ENCODE measurements at places on chromosomes 7 and 10. TPM values are rescaled to one million over a fixed set of nuclear protein-coding genes. Genes with fewer than 3 reads are reported as not detected.

GRCh38 chr7:79293655-79294142 is 159.8 kb downstream of the MAGI2 start:
- H3K4me3 ChIP-seq, result no peak overlapping the region
- no peaks in the 10 kb centered on the region for H3K36me3 ChIP-seq
- no peaks in the 10 kb centered on the region for H3K4me1 ChIP-seq
- no peak for DNase-seq
- H3K27ac ChIP-seq, result no peak overlapping the region
- H3K27me3 ChIP-seq, result no peaks in the 10 kb centered on the region

- no peaks in the 10 kb centered on the region for H3K27me3 ChIP-seq
- no peaks in the 10 kb centered on the region for H3K36me3 ChIP-seq
- no peaks in the 10 kb centered on the region for H3K4me1 ChIP-seq
- H3K4me3 ChIP-seq, result peak overlapping the region; percentile 91
Measured at GRCh38 chr7:116209561-116210070, 723 bp upstream of the TES start.

DNA sequence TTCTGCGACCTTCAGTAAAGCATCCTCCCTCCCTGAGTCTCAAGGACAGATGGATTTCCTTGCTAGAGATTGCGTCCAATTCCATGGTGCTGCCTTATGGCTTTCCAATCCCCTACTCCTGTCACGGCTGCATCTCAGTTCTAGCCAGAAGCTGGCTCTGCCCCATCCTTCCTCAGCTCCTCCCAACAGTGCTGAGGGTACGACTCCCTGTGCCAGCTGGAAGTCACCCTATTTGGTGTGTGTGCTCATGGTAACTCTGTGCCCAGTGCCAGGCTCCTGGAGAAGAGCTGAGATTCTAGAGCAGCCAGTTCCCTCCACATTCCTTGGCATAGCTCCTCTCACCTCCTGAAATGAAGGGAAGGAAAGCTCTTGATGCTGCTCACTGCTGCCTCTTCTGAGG is 185.0 kb upstream of the PODXL start:
- no peaks in the 10 kb centered on the region for H3K36me3 ChIP-seq
- no peak overlapping the region for H3K27ac ChIP-seq
- H3K4me1 ChIP-seq, result peaks cover 3% of the 10 kb centered on the region
- DNase-seq, result no peak

GRCh38 chr10:3476186-3476585 is 303.6 kb upstream of the PITRM1 start:
- no peak overlapping the region for H3K27ac ChIP-seq
- no peaks in the 10 kb centered on the region for H3K36me3 ChIP-seq
- H3K27me3 ChIP-seq, result no peaks in the 10 kb centered on the region
- DNase-seq, result no peak
- no peak overlapping the region for H3K4me3 ChIP-seq

GRCh38 chr10:80599424-80599847 is 61.7 kb downstream of the SH2D4B start:
- no peak overlapping the region for H3K4me3 ChIP-seq
- no peaks in the 10 kb centered on the region for H3K27me3 ChIP-seq
- no peak overlapping the region for H3K27ac ChIP-seq

GRCh38 chr7:8831376-8831775 is 398.0 kb downstream of the NXPH1 start:
- no peaks in the 10 kb centered on the region for H3K36me3 ChIP-seq
- no peak for DNase-seq
- H3K27ac ChIP-seq, result no peak overlapping the region
- no peaks in the 10 kb centered on the region for H3K4me1 ChIP-seq
- no peaks in the 10 kb centered on the region for H3K27me3 ChIP-seq

DNA sequence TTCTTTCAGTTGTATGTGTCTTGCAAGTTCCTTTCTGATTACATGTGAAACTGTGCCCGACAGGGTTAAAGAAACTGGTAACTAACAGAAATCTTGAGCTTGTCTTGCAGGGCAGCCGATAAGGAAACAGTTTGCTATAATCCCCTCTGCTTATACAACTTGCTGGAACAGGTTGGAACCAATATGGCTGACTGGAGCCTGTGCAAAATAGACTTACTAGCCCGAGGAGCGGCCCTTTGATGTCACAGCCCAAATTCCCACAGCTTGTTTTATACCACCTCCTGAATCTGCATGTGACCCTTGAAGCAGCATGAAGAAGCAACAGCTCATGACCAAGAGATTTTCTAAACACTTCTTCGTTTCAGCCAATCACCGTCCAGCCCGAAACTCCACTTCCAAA is 3.3 kb upstream of the YKT6 start:
- H3K27me3 ChIP-seq, result no peaks in the 10 kb centered on the region
- H3K4me3 ChIP-seq, result no peak overlapping the region

GRCh38 chr7:74289659-74290552 is 699 bp downstream of the CLIP2 start:
- DNase-seq, result no peak
- H3K4me3 ChIP-seq, result peak overlapping the region; percentile 67
- no peak overlapping the region for H3K27ac ChIP-seq
- no peaks in the 10 kb centered on the region for H3K36me3 ChIP-seq

- H3K4me1 ChIP-seq, result no peaks in the 10 kb centered on the region
- no peaks in the 10 kb centered on the region for H3K27me3 ChIP-seq
- H3K4me3 ChIP-seq, result no peak overlapping the region
- no peak overlapping the region for H3K27ac ChIP-seq
Measured at GRCh38 chr10:5206799-5207198, 10.2 kb downstream of the AKR1C4 start.

GRCh38 chr7:33459340-33459751 is 330.0 kb downstream of the BBS9 start:
- DNase-seq, result peak; percentile 47
- no peak overlapping the region for H3K27ac ChIP-seq
- no peaks in the 10 kb centered on the region for H3K36me3 ChIP-seq
- H3K4me3 ChIP-seq, result no peak overlapping the region
- no peaks in the 10 kb centered on the region for H3K27me3 ChIP-seq
- no peaks in the 10 kb centered on the region for H3K4me1 ChIP-seq

- DNase-seq, result no peak
- peaks cover 3% of the 10 kb centered on the region for H3K36me3 ChIP-seq
- no peaks in the 10 kb centered on the region for H3K27me3 ChIP-seq
- H3K27ac ChIP-seq, result no peak overlapping the region
- no peak overlapping the region for H3K4me3 ChIP-seq
Measured at GRCh38 chr7:137801003-137801402, 45.8 kb downstream of the DGKI start.

DNA sequence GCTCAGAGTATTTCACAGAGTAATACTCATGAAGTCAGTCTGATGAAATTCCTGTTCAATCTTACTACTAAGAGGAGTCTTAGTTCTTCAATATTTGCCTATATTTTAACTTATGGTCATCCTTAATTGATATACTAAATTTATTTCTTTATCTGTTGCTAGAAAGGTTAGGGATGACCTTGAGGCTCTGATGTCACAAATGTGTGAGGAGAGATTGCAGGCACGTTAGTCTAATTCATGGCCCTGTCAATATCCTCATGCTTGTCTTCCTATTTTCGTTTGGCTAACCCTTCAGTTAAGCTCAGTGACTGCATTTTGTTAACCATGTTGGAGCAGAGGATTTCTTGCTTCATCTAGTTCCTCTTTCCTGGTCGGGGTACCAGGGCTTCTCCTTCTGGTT is 704.7 kb upstream of the COBL start:
- H3K27ac ChIP-seq, result no peak overlapping the region
- no peak for DNase-seq
- H3K36me3 ChIP-seq, result no peaks in the 10 kb centered on the region
- no peaks in the 10 kb centered on the region for H3K4me1 ChIP-seq
- no peaks in the 10 kb centered on the region for H3K27me3 ChIP-seq
- no peak overlapping the region for H3K4me3 ChIP-seq

DNA sequence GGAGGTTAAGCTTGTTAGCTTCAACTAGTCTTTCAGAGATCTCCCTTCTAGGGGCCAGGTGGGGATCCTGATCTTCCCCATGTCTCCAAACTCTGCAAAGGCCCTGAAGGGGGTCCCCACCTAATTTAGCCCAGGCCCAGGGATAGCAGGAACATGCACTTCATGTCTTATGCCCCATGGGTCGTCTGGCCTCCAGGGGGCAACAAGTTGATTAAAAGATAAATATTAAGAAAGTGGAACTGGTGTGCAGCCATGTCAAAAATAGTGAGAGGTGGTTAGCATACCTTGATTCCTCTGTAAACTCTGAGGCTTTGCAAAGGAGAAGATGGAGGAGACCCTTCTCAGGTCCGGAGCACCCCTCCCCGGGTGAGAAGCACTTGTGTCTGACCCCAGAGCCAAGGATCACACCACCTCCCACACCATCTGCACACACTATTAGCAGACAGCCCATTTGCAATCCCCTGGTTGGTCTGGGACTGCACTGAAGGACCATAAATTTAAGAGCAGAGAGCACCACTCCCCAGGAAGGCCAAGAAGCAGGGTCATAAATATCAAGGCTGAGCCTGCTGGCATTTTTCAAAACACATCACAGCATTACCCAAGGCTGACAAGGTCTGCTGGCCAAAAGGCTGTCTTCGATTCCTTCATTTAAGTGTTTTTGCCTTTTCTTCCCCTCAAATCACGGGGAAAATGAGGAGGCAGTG is 44.2 kb upstream of the LRRC18 start:
- no peak for DNase-seq
- H3K4me1 ChIP-seq, result no peaks in the 10 kb centered on the region
- no peak overlapping the region for H3K4me3 ChIP-seq
- no peaks in the 10 kb centered on the region for H3K27me3 ChIP-seq

DNA sequence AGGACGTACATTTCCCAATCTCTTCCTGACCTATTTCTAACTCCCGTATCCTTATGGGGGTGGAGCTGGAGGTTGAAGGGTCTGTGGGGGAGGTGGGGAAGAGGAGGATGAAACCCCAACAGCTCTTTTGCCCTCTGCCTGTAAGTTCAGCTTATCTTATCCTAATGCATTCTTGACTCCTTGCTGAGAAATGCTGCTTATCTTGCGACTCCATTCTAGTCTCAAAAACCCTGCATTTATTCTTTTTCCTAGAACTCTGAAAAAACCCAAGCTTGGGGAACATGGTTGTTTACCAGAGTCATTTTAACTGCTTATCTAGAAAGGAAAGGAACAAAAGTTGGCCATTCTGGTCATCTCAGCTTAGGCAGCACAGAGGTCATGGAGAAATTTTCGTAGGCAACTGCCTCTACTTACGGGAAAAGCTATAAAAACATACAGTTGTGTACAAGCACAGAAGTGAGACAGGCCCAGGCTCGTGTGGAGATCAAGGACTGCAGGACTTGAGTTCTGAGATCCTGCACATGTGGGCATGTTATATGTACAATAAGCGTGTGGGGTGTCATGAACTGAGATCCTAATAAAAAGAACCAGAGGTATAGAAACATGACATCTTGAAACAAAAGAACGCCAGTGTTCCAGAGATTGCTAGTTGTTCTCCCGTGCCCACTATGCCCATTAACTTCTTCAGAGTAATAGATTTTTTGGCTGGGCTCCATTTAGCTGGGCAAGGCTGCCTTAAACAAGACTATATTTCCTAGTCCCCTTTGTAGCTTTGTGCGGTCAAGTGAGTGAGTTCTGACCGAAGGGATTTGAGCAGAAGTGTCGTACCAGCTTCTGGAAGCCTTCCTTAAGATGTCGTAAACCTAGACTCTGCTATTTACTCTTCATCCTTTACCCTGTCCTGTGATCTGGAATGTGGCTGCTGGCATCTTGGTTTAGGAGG is 9.6 kb downstream of the INMT start:
- H3K4me3 ChIP-seq, result no peak overlapping the region
- no peaks in the 10 kb centered on the region for H3K4me1 ChIP-seq
- no peak overlapping the region for H3K27ac ChIP-seq
- no peaks in the 10 kb centered on the region for H3K36me3 ChIP-seq
- no peaks in the 10 kb centered on the region for H3K27me3 ChIP-seq

DNA sequence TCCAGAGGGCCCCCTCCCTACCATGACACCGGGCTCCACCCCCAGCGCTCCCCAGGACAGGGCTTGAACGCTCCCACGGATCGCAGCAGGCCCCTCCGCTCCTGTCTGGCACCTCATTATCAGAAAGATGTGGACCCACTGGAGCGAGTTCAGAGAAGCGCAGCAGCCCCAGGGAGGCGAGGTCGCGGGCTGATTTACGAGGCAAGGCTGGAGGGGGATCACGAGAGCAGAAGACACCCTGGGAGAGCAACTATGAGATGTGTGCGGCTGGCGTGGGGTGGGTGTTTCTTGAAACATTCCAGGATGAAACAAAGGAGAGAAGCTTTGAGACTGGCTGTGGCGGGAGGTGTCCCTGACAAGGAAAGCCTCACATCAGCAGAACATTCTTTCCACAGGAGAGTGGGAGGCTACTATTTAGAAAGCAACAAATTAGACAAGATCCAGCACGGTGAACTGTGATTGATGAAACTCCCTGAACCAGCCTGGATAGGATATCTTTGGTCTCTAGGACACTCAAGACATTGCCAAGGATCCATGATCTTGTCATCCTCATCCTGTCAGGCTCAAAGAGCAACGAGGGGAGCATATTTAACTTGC is 66.0 kb downstream of the JCAD start:
- H3K27me3 ChIP-seq, result no peaks in the 10 kb centered on the region
- no peak overlapping the region for H3K4me3 ChIP-seq
- no peak overlapping the region for H3K27ac ChIP-seq
- no peaks in the 10 kb centered on the region for H3K36me3 ChIP-seq

DNA sequence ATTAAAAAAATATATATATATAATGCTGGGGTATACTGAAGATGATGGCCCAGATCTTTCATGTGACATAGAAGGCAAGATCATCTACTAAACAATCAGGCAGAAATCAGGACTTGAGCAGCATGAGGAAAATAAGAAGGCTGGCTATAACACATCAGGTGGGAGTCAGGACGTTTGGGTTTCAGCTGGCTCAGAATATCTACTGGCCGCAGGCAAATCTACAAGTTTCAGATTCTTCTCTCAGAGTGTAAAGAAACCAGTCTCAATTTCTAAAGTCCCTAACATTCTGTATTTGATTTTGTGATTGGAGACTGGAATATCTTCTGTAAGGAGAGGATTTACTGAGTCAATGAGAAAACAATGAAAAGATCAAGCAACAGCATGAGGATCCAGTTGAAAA is 37.7 kb upstream of the FAM3C start:
- no peak for DNase-seq
- H3K27ac ChIP-seq, result no peak overlapping the region
- no peaks in the 10 kb centered on the region for H3K36me3 ChIP-seq
- H3K4me3 ChIP-seq, result no peak overlapping the region

DNA sequence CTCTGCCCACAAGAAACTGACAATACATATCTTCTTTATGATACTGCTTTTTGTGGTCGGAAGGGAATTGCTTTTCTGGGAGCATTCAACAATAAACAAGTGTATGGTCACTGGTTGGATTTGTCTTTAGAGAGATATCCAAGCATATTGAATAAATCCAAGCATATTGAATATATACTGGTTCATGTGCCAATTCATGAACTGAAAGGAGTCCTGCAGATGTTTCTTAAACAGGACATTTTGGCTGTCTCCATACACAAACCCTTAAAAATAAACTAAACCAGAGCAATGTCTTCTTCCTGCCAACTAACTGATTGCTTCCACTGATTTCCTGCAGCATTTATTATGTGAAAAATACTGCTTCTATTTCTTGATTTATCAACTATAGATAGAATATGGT is 173.9 kb downstream of the FOXP2 start:
- no peak for DNase-seq
- no peak overlapping the region for H3K27ac ChIP-seq
- H3K4me3 ChIP-seq, result no peak overlapping the region
- no peaks in the 10 kb centered on the region for H3K4me1 ChIP-seq
- H3K27me3 ChIP-seq, result no peaks in the 10 kb centered on the region

SLC26A5 gene
- total RNA-seq, result 0.11 TPM

PON3 gene
- not detected for total RNA-seq

VPS37D gene
- total RNA-seq, result 1.3 TPM

SPACDR gene
- not detected for total RNA-seq

FAM107B gene
- 24.5 TPM for total RNA-seq

FAM24B gene
- not detected for total RNA-seq

CFAP43 gene
- 0.64 TPM for total RNA-seq

Data from H9 (cell line).